Tibial artery (tissue), 4 donors: ENCODE measurements at places on chromosomes 1 and 21.

GRCh38 chr21:42112857-42113256 lies 41.7 kb downstream of the UMODL1 start:
- no peak for DNase-seq

GRCh38 chr1:147784941-147785340 lies 24.5 kb upstream of the GJA5 start:
- no peak for DNase-seq

DNA sequence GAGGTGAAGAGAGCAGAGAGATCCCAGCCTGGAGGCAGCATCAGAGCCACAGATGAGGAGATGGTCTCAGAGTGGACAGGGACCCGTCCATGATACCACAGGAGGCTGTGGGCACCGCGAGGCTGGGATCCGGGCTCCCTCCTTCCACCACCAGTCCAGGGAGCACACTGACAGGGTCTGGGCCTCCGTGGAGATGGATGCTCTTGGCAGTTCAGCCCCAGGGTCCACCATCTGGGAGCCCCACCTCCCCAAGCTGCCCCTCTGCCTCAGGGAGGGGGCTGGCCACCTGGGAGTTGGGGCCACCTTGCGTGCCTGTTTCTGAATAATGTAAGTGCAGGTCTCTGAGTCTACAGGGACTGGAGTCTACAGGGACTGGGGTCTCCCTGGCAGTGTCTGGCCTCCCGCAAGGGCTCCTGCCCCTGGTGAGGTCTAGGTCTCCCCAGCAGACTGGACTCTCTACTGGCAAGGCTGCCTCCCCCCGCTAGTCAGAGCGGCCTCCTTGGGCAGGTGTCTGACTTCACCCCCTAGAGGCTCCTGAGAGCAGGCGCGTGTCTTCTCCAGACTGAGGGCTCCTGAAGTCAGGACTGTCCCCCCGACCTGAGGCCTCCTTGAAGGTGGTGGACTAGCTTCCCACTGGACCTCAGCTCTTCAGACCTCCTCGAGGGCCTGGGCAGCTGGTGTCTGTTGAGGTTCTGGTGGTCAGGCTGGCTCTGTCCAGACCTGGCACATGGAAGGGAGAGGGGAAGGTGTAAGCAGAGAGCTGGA lies 218.5 kb downstream of the PTPRU start:
- DNase-seq: peak; percentile 12

DNA sequence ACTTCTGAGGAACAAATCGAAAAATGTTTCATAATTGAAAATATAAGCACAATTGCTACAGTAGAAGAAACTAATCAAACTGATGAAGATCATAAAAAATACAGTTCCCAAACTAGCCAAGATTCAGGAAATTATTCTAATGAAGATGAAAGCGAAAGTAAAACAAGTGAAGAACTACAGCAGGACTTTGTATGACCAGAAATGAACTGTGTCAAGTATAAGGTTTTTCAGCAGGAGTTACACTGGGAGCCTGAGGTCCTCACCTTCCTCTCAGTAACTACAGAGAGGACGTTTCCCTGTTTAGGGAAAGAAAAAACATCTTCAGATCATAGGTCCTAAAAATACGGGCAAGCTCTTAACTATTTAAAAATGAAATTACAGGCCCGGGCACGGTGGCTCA lies 30.6 kb downstream of the IFNAR1 start:
- DNase-seq: no peak

- no peak for DNase-seq
These were observed 55.0 kb downstream of the NFASC start for GRCh38 chr1:204925701-204926100.

DNA sequence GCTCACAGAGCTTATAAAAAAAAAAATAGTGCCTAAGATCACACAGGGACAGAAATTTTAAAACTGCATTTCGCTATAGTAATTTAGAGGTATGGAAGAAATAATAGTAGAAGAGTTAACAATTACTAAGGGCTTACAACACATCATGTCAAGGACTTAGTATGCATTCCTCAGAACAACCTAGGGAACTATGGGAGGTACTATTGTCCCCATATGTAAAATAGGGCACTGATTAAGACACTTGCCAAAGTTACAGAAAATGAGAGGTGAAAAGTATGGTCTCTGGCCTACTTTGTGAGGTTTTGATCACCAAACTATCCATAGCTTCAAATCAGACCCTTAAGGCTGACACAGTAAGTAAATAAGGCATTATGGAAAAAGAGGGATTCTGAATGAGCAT lies 4.7 kb downstream of the FRRS1 start:
- DNase-seq: no peak

GRCh38 chr1:94865360-94865759 lies 45.2 kb downstream of the SLC44A3 start:
- DNase-seq: no peak

DNA sequence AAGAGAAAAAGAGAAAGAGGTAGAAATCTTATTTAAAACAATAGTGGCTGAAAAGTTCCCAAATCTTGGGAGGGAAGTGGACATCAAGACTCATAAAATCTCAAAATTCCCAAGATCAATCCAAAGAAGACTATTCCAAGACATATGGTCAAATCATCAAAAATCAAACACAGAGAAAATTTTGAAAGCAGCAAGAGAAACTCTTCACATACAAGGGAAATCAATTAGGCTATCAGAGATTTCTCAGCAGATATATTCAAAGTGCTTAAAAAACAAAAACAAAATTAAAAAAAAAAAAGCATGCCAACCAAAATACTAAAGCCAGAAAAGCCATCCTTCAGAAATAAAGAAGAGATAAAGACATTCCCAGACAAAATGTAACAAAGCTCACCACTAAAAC lies 52.6 kb upstream of the RALGPS2 start:
- DNase-seq: no peak

DNA sequence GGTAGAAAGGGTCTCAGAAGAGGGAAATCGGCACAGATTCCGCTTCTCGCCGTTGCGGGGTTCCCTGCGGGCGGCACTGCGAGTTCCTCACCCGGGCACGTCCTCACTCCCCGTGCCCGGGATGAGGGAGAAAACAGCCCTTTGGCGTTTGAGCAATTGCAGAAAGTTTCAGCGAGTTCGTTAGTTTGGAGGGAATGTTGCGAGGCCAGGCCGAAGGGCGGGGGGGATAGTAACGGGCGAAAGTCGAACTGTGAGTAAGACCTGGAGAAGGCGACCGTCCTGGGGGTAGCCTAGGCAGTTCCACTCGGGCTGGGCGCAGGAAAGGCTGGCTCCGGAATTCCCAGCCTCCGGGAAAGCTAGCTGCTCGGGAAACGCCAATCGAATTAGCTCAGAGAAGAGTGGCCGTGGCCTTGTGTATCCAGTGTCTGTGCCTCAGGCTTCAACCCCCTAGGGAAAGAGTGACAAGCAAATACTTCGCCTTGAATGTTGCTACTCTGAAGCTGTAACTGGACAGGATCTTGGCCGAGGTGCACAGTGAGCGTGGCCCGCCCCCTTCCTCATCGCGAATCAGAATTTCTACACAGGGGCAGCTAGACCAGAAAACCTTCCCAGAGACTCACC lies 787 bp downstream of the PTGFR start:
- peak; percentile 79 for DNase-seq

GRCh38 chr21:46569081-46569480 lies 35.8 kb downstream of the S100B start:
- DNase-seq: no peak

- DNase-seq: no peak
These were observed 103.6 kb upstream of the GCLM start for GRCh38 chr1:94012708-94013366.

GRCh38 chr1:82441402-82441801 lies 640.7 kb downstream of the ADGRL2 start:
- DNase-seq: no peak

GRCh38 chr1:62318756-62319544 lies at the start of gene KANK4:
KANK4 (minus strand) TSS chr1:62319434; CDS start chr1:62281564, 37,870 bp downstream.
- DNase-seq: no peak

DNA sequence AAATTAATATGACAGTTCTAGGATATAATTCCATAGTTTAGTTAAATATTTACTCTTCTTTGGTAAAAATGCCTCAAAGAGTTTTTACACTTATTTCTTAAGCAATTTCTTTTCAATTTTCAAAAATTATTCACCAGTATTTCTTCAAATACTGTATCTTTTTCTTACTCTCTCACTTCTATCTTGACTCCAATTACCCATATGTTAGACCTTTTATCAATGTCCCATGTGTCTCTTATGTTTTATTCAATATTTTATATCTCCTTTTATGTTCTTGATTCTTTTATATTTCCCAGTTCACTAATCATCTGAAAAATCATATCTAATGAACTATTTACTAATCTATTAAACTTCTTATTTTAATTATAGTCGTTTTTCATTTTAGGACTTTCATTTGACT lies 11.5 kb upstream of the LRIF1 start:
- DNase-seq: no peak

GRCh38 chr1:59345221-59345620 lies 48.3 kb downstream of the FGGY start:
- DNase-seq: no peak

GRCh38 chr1:119783354-119784185 lies 14.9 kb upstream of the HMGCS2 start:
- DNase-seq: no peak

GRCh38 chr1:192632188-192632587 lies 3.8 kb upstream of the RGS13 start:
- DNase-seq: no peak

DNA sequence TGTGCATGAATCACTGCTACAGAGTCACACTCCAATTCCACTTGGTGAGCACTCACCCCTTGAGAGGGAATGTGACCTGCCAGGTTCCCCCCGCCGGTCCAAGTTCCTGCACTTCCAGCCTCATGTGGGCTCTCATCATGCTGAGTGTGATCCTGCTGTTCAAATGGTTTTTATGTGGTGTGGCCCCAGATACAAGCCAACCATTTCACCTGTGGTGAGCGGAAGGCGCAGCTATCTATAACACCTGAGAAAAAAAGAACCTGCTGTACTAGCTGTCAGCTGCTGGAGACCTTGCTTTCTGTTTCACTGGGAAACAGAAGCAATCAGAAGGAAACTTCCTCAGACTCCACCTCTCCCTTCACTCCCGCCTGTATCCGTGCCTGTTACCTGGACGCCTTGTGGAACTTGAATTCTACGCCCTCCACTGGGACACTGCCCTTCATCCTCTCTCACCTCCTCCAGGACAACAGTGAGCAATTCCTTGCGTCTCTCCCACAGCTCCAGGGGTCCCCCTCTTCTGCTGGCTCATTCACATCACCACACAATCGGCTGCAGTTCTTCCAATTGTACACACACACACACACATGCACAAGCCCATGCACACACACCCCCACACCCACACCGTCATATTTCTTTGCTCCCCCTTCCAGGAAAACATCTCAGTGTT lies 64.4 kb upstream of the RPL11 start:
- no peak for DNase-seq

DNA sequence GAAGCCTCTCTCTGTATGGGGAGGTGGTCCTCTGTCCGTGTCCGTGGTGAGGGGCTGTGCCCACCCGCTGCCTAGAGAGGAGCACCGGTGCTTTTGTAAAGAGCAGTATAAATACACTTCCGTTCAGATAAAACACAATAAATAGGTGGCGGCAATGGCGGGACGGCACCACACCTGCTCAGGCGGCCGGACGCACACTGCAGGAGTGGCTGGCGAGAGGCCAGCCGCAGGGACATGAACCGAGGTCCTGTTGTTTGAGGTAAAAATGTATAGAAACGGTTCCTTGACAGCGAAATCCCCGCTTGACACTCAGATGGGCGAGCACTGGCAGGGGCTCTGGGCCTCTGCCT lies 40.8 kb downstream of the KRTAP10-1 start:
- DNase-seq: no peak

- no peak for DNase-seq
These were observed 574.1 kb downstream of the LMO4 start for GRCh38 chr1:87902830-87903229.

GRCh38 chr1:42172381-42173133 lies 8.0 kb upstream of the GUCA2A start:
- no peak for DNase-seq

GRCh38 chr21:25895565-25896205 lies 160.9 kb downstream of the GABPA start:
- no peak for DNase-seq

GRCh38 chr1:244445320-244446181 lies 6.2 kb downstream of the ADSS2 start:
- DNase-seq: no peak

GRCh38 chr1:53616927-53617326 lies 122.0 kb downstream of the GLIS1 start:
- DNase-seq: no peak

- no peak for DNase-seq
These were observed 86.2 kb downstream of the PTPRC start for GRCh38 chr1:198725090-198725489.

DNA sequence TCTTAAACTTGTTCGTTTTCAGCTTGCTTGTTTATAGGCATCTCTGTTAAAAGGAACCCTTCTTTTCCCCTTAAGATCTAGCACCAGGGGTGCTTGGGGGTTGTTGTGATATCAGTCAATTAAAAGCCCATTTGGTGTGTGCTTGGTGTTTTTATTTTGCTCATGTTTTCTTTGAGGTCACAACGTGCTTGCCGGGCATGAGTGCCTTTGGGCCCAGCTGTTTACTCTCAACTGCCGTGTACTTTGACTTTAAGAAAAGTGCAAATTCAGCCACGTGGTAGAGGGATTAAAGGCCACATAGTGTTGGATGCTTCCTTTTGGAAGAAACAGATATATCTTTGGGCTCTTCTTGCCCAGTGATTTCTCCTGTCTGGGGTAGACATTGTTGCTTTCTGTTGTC lies 10.5 kb downstream of the ARID1A start:
- no peak for DNase-seq

GRCh38 chr1:239678181-239678580 lies 291.8 kb downstream of the CHRM3 start:
- no peak for DNase-seq

GRCh38 chr21:43919871-43920801 lies 55.1 kb downstream of the AGPAT3 start:
- no peak for DNase-seq

- DNase-seq: no peak
These were observed 23.7 kb upstream of the SRRM1 start for GRCh38 chr1:24619376-24619775.

DNA sequence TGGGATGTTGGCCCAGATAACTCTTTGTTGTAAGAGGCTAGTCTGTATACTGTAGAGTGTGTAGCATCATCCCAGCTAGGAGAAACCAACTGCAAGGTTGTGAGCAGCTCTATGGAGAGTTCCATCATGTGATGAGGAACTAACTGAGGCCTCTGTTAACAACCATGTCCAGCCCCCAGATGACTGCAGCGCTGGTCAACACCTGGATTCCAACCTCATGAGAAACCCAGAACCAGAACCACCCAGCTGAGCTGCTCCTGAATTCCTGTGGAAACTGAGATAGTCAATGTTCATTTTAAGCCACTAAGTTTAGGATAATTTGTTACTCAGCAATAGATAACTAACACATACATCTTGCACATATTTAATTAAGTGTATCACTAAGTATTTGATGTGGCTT lies 41.6 kb upstream of the SLC2A1 start:
- no peak for DNase-seq

DNA sequence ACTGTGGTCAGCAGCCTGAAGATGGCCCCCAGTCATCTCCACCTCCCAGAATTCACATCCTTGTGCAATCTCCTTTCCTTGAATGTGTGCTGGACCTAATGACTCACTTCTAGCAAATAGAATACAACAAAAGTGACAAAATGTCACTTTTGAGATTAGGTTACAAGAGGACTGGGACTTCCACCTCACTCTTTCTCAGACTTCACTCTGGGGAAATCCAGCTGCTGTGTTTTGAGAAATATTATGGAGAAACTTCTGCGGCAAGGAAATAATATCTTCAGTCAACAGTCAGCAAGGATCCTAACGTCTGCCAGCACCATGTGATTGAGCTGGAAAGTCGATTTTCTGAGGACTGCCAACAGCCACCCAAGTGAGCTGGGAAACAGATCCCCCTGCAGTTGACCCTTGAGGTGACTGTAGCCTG lies 70.5 kb upstream of the GADD45A start:
- no peak for DNase-seq
